ENCODE measurements at places on chromosomes 7 and 10.

GRCh38 chr10:113020838-113021237 is 70.8 kb downstream of the TCF7L2 start:
- DNase-seq, result peak; percentile 23

- DNase-seq, result no peak
Measured at GRCh38 chr7:25922296-25922695, 229.7 kb upstream of the NFE2L3 start.

- DNase-seq, result no peak
Measured at GRCh38 chr10:13390604-13391522, 42.8 kb upstream of the SEPHS1 start.

- no peak for DNase-seq
Measured at GRCh38 chr10:80484243-80484642, 30.1 kb downstream of the TSPAN14 start.

DNA sequence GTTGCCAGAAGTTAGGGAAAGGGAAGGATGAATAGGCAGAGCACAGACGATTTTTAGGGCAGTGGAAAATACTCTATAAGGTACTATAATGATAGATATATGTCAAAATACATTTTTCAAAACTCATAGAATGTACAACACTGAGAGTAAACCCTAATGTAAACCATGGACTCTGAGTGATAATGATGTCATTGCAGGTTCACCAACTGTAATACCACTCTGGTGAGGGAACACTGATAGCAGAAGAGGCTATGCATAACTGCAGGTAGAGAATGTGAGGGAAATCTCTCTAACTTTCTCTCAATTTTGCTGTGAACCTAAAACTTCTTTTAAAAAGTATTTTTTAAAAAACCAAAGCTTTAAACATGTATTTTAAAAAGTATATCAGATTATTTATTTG is 22.1 kb downstream of the POT1 start:
- DNase-seq, result no peak

- DNase-seq, result no peak
Measured at GRCh38 chr7:82057476-82057875, 287.6 kb upstream of the HGF start.

- DNase-seq, result no peak
Measured at GRCh38 chr7:76352193-76352592, 6.6 kb downstream of the YWHAG start.

DNA sequence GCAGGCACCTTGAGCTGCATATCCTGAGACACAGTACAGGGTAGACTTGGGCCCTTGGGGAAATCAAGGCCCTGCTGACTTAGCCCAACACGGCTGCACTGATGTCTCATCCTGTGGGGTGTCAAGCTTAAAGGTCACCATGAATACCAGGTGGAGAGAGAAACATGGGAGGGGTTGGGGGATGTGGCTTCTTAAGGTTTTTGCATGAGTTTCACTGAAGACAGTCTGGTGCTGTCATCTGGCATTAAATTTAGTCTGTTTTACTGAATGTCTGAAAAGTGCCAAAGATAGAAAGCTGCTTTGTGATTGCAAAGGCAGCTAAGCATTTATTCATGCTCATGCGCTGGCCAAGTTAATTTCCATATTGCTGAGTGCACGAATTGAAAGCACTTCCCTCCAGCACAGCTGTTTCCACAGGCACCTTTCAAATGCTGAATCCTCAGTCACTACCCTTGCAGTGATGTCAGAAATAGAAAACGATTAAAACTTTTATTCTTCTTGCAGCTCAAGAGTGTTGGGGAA is 102.1 kb downstream of the OSBPL3 start:
- no peak for DNase-seq

DNA sequence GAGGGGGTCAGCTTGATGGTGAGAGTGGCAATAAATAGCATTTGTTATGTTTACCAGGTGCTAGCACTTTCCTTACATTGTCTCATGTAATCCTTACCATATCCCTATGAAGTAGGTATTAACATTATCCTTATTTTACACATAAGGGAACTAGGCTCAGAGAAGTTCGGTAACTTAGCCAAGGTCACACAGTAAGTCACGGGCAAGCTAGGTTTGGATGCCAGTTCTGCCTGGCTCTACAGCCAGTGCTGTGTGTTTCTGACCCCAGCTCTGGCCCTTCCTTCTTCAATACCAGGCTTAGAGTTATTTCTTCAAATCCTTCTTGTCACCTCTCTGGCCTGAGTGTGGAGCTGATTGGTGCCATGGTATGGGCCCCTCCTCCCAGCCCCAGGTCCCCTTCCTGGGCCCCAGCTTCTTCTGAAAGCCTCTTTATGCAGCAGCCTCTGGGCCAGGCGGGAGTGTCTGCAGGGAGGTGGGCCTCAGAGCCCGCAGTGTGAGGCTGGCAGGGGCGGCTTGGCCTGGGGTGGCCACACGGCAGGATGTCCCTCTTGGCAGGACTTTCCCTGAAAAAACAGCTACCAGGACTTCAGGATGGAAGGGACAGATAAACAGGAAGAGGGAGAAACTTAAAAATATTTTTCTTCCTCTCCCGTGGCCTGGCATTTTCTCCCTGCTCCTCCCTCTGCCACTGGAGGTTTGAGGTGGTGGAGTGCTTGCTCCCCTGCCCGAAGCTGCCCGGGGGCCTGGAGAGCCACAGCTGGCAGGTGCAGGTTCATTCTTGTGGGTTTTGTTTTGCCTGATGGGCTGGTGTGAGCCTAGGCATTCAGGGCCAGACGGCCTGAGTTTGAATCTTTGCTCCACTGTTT is 20.6 kb downstream of the PALD1 start:
- DNase-seq, result no peak

- DNase-seq, result no peak
Measured at GRCh38 chr7:157405501-157405900, 68.7 kb downstream of the DNAJB6 start.

- DNase-seq, result no peak
Measured at GRCh38 chr7:101673951-101674350, 44.9 kb upstream of the MYL10 start.

GRCh38 chr7:129163875-129164544 is 19.5 kb downstream of the TSPAN33 start:
- no peak for DNase-seq

- DNase-seq, result no peak
Measured at GRCh38 chr10:89889606-89890005, 188.2 kb downstream of the KIF20B start.

DNA sequence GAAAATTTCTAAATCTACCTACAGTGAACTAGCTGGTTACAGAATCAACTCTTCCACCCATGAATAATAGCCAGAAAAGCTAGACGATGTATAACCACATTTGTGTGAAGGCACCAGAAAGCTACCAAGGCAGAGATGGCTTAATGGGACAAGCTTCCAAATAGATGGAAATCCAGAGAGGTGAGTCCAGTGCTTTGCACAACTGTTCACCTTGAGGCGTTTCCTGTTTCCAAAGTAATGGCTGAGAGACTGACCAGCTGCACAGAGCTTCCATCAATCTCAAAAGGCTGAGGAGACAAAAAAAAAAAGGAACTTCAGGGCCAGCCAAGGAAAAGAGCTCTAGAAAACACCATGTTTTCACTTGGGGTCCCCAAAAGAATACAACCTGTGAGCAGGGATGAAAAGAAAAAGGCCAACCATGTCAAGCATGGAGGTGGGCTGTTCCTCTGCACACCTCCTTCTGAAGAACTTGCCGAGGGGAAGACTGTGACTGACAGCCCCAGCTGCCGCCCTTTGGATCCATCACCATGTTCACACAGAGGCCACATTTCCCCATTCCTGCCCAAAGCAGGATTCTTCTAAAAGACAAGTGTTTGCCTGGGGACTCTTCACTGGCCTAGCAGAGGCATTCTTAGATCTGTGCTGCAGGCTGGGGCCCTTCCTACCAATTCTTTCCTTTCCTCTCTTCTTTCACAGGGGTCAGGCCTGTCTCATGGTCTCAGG is 72.9 kb downstream of the ARHGAP21 start:
- no peak for DNase-seq

DNA sequence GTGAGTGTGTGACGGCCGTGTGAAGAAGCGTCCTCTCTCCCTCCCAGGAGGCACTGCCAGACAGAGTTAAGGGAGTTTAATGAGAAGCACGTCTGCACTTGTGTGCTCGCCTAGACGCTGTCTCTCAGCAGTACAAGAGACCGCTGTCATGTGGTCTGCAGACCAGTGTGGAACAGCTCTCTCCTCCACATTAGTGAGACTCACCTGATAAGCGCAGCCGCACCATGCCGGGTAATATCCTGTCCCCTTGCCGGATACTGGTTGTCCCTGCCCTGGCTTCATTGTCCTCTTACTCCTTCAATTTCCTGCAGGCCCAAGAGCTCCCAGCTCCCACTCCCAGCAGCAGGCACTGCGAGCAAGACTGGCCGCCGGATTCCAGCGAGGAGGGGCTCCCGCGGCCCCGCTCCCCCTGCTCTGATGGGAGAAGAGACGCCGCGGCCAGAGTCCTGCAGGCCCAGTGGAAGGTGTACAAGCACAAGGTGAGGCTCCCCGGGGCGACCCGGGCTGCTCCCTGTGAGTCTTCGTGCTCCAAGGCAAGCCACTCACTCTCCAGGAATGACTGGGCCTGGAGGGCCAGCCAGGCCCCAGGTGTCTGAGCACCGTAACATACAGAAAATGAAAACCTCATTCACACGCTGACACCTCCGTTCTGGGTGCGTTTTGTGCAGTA is 33.5 kb upstream of the TTYH3 start:
- DNase-seq, result no peak

GRCh38 chr10:103749779-103750178 is 105.6 kb downstream of the SH3PXD2A start:
- no peak for DNase-seq

DNA sequence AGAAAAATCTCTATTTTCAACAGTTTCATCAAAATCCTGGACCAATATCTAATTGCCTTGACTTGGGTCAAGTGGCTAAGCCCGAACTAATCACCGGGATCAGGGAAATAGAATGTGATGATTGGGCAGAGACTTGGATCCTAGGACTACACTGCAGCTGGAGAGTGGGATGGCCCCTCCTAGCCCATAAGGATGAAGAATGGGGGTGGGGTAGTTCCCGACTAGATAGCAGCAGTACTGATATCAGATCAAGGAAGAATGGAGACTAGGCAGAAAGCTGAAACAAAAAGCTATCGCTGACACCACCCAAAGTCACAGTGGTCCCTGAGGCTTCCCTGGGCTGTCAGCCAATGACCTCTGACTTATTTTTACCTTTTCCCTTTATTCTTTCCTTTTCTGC is 160.4 kb upstream of the PHYHIPL start:
- DNase-seq, result no peak

DNA sequence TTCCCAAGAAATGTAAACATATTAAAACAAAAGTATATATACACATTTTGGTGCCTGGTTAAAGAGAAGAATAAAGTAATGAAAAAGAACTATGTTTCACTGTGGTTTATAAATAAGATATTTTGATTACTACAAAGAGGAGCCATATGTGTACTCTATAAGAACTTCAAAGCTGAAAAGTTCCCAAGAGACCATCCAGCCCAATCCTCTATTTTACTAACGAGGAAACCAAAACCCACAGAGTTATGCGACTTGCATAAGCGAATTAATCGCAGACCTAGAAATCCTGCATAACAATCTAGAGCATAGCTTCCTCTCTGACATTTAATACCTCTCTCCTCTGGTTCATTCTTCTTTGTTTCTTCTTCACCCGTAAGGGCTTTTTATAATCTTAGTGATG is 937.1 kb downstream of the CNTNAP2 start:
- no peak for DNase-seq

DNA sequence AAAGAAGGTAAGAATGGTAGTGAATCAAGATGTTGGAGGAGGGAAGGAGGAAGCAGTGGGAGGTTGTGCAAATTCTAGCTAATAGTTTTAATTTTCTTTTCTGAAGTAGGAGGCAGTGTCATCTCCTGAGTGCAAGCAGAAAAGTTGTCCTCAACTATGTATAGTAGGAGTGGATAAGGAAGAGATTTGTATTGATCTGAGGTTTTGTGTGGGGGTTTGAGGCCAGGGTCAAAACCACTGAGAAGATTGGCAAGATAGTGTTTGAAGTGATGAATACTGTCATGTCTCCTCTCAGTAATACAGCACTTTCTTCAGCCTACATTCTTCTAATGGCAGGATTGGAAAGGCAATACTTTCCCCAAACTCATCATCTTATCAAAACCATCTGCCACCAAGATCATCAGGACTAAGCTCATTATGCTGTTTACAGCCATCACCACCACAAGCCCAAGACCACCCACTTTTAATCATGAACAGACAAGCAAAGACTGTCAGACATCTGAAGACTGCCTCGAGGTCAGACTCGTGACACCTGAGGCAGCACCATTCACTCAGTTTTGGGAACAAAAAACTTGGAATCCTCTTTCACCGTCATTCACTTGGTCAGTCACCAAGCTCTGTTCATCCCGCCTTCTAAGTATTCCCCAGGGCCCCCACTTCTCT is 1.5 kb upstream of the MIOS start:
- DNase-seq, result no peak

DNA sequence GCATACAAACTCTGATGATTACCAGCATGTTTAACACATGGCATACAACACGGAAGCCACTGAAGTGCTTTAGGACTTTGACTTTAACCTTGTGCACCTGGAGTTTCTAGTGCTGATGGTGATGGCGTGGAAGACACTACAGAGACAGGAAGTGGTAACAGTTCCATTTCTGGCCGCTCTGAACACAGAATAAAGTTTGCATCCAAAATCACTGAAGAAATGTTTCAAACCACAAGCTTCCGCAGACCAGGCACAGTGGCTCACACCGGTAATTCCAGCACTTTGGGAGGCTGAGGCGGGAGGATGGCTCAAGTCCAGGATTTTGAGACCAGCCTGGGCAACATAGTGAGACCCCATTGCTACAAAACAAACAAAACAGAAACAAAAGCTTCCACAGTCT is 40.3 kb upstream of the TNPO3 start:
- DNase-seq, result no peak

DNA sequence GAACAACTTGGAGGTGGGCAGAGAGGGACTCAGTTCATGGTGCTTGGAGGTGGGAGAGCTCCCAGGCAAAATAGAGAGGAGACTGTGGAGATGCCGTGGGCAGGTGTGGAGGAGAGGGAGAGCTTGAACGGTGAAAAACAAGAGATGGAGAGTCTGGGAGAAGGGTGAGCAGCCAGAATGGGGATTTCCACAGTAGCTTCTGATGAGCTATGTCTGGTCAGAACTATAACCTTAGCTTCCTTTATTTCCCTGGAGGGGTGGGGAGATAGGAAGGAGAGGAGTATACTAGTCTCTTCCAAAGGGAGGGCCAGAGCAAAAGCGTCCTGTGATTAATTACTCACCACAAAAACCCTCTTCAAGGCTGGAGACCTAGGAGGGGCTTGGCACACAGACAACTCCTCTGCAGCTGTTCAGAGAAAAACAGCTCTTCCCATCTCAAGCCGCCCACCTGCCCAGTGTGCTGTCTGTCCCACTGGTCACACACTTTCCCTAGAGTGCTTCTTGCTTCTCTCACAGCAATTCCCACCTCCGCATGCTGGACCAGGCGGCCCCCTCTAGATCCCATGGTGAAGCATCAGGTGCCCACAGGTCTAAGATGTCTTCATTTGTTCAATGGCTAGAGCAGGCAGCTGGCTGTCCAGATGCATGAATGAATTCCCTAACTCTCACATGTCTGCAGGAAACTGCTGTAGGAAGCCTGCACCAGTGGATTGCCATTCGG is 41.9 kb downstream of the TAS2R41 start:
- no peak for DNase-seq

All from NCI-H187 treated with DMSO at 0.1 percent for 48 hours (cell line).